ENCODE measurements at places on chromosomes 5 and 9.

DNA sequence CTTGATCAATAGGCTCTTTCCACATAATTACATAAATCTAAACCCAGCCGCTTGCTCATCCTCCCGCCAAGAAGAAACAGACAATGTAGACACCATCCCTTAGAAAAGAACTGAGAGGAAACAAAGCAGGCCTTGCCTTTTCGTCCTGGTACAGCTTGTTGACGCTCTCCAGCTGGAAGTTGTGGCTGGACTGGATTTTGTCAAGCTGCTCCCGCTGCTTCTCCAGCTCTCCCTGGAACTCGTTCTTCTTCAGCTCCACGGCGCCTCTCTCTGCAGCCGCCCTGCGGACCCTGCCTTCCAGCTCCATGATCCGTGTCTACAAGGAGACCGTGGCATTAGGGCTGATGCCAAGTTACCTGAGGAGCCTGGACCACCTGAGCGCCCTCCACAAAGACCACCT is 22.1 kb downstream of the GOLM1 start:
- DNase-seq: no peak

GRCh38 chr5:1511048-1511447 is 12.7 kb downstream of the LPCAT1 start:
- DNase-seq: no peak

DNA sequence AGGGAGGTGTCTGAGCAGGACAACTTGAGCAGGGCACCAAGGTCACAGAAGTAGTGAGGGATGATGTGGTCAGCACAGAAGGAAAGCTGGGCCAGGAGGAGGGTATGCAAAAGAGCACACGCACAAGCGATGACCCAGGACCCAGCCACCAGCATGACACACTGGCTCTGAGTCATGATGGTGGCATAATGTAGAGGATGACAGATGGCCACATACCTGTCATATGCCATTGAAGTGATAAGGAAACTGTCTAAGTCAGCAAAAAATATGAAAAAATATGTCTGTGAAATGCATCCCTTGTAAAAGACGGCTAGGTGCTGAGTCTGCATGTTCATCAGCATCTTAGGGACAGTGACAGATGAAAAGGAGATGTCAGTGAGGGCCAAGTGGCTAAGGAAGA is 380 bp downstream of the OR1J1 start:
- no peak for DNase-seq

DNA sequence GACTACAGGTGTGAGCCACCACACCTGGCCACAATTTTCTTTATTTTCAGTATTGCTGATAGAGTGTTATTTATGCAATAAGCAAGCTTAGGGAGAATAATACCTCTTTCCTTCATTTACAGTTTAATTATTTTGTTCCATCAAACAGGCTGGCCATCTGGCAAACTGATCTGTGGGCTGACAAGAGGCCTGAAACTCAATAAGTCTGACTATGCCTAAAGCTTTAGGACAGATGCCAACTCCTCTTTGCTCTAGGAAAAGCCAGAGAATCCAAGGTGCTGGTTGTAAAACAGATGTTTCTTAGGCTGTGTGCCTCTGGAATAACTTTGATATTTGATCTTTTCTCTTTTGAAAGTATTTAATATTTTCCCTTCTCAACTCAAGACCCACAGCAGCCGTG is 98.4 kb downstream of the TARS1 start:
- DNase-seq: no peak

DNA sequence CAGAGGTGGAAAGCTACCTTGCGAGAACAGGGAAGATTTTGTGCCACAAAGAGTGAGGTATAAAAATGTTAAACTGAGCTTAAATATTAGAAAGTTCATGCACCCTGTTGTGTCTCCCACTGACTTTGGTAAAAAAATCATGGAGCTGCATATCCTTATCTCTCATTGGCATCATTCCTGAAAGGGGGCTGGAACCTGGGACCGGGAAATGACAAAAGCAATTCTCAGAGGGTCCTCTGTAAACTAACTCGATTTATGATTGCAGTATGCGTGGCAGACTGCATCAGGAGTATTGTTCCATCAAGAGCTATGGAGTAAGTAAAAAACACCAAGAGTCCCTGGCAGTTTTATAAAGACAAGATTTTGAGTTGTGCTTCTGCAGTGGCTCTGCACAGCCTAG is 148.8 kb downstream of the DCP2 start:
- DNase-seq: no peak

- DNase-seq: peak; percentile 32
These were observed 190.9 kb downstream of the TTC39B start for GRCh38 chr9:15116130-15116580.

- DNase-seq: no peak
These were observed 40.6 kb upstream of the OLFM1 start for GRCh38 chr9:135046739-135047350.

- DNase-seq: no peak
These were observed 12.1 kb downstream of the NR4A3 start for GRCh38 chr9:99833735-99834134.

GRCh38 chr9:93041108-93041802 is 17.2 kb upstream of the SUSD3 start:
- DNase-seq: no peak

DNA sequence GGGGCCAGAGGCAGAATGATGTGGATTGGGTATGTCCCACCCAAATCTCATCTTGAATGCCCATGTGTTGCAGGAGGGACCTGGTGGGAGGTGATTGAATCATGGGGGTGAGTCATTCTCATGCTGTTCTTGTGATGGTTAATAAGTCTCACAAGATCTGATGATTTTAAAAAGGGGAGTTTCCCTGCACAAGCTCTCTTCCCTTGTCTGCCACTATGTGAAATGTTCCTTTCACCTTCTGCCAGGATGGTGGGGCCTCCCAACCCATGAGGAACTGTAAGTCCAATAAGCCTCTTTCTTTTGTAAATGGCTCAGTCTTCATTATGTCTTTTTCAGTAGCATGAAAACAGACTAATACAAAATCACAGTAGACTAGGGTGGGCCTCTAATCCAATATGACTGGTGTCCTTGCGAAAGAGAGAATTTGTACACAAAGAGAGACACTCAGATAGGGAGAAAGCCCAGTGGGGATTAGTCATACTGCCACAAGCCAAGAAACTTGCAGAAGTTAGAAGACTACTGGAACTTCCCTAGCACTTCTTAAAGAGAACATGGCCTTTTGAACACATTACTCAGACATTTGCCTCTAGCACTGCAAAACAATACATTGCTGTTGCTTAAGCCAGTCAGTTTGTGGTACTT is 68.4 kb downstream of the ANXA1 start:
- no peak for DNase-seq

DNA sequence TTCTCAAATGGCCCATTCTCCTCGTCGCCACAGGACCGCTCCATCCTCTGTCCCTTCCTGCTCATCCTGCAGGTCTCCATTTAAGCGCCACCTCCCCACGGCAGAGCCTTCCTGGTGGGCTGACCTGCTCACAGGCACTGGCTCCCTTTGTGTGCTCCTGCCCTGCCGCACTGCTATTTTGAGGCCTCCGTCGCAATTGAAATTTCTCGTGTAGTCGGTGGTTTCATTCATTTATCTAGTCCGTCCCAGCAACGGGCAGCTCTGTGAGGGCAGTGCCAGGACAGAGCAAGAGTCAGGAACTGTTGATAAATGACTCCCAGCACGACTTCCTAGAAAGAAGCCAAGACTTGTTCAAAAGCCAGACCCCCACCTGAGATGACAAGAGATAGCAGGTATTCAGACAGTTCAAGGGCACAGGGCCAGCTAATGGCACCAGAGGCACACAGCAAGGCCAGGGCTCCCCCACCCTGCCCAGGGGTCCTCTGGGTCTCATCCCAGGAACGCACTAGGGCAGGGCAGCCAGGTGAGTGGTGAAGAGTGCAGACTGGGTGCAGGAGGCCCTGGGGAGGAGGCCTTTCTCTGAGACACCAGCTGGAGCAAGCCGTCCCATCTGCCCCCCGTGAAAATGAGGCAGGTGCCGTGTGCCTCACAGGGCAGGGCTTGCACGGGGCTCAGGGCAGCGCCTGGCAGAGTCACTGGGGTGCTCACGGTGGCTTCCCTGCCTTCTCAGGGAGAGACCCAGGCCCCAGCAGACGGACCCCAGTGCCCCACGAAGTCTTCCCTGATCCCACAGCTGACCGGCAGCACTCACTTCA is 36.9 kb downstream of the FAM78A start:
- no peak for DNase-seq

DNA sequence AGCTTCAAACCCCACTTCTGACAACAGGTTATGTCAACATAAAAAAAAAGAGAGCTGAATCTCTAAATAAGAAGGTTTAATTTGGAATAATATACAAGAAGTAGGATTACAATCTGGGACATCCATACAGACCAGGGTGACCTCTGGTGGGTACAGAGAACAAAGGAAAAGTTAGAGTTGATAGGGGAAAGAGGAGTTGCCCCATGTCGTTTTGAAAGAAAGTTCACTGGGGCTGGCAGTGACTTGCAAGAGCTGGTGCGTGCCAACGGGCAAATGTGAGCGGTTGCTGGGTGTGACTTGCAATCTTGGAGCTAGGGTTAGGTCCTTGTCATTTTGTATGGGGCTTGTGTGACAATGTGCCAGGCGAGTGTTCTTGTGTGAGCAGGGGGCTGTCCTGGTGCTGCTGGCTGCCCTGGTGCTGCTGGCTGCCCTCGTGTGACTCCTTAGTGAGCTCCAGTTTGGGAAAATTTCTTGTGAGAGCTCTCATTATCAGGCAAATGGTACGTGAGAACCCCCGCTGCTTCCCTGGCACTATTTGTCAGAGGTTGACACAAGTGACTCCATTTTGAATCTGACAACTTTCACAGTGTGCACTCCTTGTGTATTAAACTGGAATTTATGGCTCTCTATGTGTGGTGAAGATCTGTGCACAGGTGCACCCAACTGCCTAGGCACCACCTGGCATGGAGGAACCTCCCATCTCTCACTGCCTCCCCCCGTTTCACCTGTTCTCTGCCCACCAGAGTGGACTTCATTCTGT is 69.8 kb downstream of the UBE2QL1 start:
- DNase-seq: no peak

DNA sequence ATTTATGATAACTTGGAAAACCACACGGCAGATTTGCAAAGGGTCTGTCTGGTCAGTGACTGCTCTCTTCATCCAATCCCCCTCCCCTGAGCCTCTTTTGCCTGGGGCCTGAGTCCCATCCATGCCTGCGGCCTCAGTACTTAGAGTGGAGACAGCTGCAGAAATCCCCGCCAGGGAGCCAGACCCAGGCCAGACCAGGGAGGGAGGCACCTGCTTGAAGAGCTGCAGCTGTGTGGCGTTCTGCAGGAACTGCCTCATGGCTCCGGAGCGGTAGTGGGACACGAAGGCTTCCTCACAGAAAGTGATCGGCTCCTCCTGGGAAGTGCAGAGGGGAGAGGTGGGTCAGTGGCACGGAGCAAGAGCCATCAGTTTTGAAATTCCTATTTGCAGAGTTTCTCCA is 101.6 kb downstream of the CRB2 start:
- no peak for DNase-seq

GRCh38 chr5:16540421-16540820 is 74.8 kb upstream of the ZNF622 start:
- DNase-seq: no peak

DNA sequence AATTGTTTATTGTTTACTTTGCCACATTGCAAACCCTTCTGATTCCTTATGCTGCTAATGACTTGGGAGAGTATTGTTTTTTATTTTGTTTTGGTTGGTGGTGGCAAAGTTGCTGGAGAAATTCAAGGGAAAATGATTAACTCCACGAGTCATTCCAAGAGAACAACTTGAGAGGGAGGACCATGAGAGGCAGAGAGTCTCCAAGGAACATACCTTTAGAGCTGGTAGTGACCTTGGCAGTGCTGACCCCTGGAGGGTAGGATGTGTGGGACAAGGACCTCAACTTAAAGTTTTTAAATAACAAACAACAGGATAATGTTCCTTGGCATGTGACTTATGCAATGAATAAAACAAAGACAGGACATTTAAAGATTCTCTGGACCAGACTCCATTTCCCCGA is 139.7 kb downstream of the LRRC70 start:
- peak; percentile 14 for DNase-seq

DNA sequence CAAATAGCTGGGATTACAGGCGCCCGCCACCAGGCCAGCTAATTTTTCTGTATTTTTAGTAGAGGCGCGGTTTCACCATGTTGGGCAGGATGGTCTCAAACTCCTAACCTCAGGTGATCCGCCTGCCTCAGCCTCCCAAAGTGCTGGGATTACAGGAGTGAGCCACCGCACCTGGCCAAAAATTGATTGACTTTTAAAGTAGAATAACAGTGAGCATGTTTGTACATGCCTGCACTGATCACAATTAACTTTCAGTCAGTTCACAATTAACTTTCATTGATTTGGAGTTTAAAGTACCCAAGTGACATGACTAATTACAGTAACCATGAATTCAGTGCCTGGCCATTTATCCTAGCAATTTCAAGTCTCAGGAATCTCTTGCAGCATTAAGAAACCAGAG is 61.3 kb downstream of the ANKH start:
- DNase-seq: no peak

DNA sequence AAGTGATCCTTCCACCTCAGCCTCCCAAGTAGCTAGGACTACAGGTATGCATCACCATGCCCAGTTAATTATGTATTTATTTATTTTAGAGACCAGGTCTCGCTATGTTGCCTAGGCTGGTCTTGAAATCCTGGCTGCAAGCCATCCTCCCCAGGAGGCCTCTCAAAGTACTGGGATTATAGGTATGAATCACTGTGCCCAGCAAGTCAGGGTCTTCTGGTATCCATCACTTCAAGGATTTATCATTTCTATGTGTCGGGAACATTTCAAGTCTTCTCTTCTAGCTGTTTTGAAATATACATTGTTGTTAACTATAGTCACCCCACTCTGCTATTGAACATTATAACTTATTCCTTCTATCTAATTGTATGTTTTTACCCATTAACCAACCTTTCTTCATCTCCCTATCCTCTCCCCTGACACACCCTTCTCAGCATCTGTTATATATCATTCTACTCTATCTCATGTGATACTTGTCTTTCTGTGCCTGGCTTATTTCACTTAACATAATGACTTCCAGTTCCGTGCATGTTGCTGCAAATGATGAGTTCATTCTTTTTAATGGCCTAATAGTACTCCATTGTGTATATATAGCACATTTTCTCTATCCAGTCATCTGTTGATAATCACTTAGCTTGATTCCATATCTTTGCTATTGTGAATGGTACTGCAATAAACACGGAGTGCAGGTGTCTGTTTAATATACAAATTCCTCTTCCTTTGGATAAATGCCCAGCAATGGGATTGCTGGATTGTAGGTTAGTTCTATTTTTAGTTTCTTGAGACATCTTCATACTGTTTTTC is 26.4 kb downstream of the UTP15 start:
- DNase-seq: no peak

DNA sequence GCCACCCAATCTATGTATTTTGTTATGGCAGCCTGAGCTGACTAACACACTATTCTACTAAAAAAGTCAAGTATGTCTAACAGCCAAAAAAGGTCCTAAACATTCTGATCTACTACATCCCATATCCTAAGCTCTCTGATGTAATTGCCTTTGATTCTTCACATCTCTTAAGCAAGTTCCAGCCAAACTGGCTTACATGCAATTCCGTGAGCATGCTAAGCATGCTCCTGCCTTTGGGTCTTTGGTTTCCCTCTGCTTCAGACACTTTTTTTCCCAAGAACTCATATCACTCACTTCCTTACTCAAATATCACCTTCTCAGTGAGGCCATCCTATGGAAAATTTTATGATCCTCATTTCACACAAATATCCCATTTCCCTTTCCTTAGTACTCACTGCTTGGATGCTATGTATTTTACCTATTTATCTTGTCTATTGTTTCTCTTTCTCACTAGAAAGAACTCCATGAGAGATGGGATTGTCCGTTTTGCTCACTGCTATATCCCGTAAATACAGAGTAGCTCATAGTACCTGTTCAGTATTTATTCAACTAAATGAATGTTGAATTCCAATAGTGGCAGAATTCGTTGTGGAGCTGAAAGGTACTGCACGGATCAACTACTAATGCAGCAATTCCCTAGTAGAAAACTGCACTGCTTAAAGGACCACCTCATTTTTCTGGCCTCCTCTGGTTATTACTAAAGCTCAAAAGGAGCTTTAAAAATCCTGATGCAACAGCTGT is 2.3 kb upstream of the SLC12A2 start:
- DNase-seq: peak; percentile 60

Data from T47D (cell line).